Brain microvascular endothelial cell (primary cell): ENCODE measurements at places on chromosomes 7 and 10.

- DNase-seq: peak; percentile 96
Observed at GRCh38 chr10:102775935-102776669, 32.4 kb downstream of the WBP1L start.

DNA sequence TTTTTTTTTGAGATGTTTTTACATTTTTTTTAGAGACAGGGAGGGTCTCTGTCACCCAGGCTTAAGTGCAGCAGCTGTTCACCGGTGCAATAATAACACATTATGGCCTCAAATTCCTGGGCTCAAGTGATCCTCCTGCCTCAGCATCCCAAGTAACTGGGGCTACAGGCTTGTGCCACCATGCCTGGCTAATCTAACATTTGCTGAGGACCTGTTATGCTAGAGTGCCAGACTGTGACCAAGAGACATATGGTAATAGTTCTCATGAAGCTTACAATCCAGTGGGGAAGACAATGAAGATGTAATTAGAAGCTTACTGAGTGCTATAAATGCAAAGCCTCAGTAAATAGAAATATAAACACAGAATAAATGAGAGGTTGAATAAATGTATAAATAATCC lies 17.6 kb upstream of the ORC5 start:
- DNase-seq: no peak

DNA sequence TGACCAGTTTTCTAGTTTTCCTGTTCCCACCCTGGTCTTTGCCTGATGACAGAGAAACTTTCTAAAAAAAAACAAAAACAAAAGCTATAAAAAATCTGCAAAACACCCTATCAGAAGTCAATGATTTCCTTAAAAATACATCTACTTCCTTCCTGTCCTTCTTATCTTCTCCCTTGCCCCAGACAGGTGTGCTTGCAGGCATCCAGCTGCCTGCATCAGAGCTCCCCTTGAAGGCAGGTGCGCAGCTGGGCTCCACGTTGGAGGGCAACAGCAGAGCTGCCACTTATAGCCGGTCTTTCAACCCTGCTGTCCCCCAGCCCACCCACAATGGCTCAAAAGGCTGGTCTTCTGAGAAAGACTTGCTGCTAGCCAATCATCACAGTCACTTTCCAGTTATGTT lies 29.8 kb downstream of the UBE2D4 start:
- DNase-seq: no peak

DNA sequence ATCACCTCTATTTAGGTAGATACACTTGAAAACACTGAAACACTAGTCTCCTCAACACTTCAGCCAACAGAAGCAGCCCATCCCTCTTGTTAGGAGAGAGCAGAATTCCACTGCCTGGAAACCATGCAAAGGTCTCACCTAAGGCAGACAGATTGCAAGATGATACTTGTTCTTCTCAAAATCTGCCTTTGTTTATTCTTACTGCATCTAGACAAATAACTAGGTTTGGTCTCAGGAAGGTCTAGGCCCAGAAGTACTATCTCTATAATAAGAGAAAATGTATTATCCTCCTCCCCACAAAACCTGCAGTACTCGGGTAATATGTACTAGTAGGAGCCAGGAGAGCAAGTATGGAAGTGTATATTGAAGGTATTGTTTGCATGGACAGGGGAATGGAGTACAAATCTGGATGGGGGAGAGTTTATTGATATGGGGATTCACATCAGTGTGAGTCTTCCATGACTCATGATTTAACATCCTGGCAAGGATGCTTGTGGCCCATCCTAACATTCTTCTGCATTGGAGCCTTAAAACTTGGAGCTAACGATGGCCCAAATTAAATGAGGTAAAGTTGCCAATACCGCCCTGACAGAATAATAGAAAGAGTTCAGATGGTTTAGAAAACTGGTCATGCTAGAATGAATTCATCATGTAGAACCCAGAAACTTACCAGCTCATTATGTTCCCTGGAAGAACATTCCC lies 109.2 kb downstream of the EPC1 start:
- DNase-seq: peak; percentile 30

DNA sequence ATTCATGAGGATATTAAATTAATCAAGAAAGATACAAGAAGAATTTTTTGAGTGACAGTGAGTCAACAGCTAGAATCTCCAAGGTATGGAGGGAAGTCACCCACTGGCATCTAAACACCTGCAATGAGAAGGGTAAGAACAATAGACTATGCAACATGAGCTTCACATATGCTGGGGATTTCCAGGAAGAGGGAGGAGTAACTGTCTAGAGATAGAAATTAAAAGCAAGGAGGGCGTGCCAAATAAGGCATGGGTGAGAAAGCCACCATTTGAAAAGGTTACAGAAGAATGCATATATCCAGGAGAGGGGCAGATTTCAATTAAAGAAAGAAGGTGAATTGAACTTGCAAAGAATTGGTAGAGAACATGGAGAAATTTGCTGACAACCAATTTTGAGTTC lies 365.7 kb downstream of the GPR37 start:
- no peak for DNase-seq

DNA sequence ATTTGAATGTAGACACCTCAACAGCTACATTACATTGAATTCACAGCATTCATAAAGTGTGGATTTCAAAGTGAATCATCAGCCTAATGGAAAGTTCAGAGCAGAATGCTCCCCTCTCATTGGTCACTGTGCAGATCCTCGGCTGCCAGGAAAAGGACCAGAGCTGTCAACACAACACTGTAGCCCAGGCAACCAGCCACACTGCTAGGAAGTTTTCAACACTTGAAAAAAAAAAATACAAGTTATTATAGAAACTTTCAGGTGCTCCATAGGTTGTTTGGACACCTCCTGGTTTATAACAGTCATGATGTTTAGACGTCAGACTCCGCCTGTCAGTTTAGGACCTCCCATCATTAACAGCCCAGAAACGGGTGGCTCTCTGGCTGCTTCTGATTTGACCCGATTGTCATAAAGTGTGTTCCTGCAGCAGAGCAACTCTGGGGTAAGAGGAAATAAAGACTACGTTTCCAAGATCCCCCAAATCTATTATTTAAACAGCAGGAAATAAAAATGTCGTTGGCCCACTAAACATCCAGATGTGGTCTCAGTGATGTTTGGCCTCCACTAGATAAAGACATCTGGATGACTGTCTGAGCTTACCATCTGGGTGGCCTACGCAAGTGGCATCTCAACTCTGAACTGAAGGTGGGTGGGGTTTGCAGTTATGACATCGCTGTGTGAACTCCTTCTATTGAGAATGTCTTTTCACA lies 117.4 kb downstream of the CABCOCO1 start:
- peak; percentile 88 for DNase-seq

DNA sequence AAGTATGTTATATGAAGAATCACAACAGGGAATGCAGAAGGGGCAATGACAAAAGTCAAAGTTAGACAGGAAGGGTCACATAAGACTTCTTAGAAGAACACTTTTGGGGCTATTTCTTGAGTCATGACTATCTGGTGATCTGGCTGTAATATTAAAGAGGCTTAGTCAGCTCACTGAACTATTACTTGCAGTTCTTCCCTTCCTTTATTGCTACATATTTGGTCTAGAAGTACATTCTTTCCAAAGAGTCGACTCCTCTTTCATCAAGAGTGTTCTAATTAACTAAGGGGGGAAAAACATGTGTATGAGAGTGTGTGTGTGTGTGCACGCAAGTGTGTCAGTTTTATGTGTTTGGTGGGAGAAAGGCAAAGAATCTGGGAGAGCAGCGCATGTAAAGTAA lies 247.3 kb upstream of the LRRTM3 start:
- DNase-seq: no peak

DNA sequence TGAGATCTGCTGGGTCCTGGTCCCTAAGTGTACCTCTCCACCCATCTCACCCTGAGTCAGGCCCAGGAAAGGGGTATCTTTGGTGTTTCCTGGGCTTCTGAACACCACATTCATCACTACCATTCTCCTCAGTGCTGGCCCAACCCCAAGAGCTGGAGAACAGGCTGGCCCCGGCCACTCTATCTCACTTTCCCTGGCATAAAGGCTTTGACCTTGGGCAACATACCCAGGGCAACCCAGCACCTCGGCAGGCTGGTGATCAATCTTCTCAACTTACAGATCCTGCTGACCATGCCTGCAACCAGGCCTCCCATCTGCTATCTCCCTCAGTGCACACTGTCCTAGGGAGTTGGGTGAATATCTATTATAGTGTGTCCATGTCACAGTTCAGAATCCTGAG lies 2.1 kb downstream of the VSIR start:
- no peak for DNase-seq

DNA sequence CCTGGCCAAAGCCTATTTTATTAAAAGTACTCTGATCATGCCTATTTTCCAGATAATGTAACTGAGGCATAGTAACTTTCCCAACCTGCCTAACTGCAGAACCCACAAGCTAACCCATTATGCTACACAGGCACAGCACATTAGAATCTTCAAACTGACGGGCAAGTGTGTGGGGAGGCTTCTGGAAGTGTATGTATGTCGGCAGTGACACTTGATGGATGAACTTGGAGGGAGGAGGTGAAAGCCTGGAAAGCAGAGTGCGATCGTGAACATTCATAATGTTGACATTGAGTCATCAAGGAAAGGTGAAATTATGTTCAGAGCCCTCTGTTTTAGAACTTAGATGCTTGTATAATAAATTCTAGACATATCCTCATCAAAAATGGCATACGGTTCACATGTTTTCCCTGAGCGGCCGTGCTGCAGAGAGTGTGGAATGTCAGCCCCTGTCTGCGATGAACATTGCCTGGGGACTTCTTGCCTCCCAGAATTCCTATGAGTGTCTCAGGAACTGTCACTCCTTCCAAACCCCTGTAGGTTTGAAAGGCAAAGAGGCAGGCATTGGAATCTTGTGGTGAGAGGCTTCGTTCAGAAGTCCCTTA lies 102.4 kb downstream of the SLIT1 start:
- no peak for DNase-seq

DNA sequence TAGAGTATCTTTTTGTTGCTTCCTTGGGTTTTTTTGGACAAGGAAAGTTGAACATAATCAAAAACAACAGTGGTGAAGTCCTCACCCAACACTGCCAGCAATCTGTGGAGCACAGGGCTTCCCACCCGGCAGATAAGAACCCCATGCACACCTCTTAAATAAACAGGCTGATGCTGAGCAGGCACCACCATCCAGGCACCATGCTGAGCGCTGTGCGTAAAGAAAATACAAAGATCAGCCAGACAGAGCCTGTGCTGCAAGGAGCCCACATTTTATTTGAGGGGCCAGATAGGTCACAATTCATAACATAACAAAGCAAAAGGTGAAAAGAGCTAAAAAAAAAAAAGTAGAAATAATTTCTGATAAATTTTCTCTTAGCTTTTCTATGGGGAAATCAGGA lies 231.2 kb downstream of the PTPRN2 start:
- DNase-seq: no peak
